ENCODE measurements at places on chromosomes 7 and 10.

DNA sequence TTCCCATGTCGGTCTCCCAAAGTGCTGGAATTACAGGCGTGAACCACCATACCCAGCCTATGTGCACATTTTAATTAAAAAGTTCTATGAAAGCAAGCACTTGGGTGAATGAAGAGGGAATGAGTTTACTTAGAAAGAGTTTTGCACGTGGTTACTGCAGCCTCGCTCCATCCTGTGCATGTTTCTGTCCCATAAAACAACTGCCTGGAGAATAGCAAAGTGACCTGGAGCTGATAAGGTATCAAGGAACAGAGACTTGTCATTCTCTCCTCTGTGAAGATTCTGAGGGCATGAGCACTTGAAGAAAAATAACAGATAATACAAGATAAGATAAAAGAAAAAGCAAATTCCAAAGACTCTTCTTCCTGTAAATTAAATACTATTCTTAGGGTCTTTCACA is 112.2 kb upstream of the JCAD start:
- DNase-seq, result no peak

DNA sequence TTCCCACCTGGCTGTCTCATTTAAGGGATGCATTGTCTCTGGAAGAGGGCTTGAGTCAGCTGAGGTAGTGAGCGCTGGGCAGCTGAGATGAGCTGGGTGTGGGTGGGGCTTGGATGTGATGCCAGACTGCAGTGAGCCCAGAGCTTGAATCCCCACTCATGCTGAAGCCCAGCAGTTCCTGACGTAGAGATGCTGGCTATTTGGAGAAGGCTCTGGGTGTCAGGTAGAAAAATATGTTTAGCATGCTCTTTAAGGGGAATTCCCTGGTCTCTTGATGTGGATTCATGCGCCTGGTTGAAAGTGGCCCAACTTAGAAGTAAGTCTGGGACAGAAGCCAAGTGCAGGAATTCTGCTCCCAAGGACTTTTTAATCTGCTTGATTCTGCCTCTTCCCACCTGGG is 241.5 kb upstream of the IGFBP3 start:
- no peak for DNase-seq

DNA sequence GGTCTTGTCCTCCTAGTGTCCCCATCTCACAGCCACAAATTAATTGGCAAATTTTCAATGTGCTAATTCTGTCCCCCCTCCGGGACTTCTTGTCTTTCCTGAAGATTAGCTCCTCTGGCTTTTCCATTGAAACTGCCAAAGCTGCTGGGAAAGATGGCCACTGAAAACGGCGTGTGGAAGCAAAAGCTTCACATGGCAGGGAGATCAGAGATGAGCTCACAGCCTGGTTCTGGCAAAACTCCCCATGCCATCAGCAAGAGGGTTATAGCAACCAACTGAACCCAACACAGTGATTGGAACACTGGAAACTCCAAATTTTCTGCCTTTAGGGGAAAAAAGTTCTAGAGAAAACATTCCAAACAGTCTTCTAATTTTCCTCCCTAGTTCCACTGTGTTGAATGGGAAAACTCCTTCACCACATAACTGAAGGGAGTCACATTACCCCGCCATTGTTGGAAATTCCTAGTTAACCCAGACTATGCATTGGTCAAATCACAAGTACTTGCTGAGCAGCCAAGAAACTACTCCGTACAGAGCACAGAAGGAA is 37.0 kb downstream of the NRAP start:
- DNase-seq, result no peak

GRCh38 chr7:52825611-52826010 is 209.8 kb upstream of the POM121L12 start:
- DNase-seq, result no peak

DNA sequence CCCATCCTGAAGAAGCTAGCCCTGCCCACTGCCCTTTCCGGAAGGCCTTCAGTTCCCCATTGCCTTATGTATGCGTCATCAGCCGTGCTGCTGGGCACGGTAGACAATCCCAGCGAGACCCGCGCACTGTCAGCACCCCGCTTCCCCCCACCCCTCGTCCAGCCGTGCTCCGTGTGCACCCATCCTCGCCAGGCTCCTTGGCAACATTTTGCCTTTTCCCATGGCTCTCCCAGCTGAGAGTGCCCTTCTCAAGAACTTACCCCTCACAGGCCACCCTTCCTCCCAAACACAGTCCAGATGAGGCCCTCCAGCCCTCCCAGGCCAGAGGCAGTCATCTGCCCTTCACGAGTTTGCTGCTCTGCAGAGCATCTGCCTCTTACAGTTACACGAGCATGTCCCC is 633.8 kb upstream of the FOXK1 start:
- DNase-seq, result no peak

- DNase-seq, result no peak
Observed at GRCh38 chr10:111435871-111436270, 359.0 kb downstream of the ADRA2A start.

- no peak for DNase-seq
Observed at GRCh38 chr7:157944734-157945291, 608.0 kb downstream of the DNAJB6 start.

GRCh38 chr7:117071551-117071950 is 118.2 kb downstream of the ST7 start:
- DNase-seq, result no peak

DNA sequence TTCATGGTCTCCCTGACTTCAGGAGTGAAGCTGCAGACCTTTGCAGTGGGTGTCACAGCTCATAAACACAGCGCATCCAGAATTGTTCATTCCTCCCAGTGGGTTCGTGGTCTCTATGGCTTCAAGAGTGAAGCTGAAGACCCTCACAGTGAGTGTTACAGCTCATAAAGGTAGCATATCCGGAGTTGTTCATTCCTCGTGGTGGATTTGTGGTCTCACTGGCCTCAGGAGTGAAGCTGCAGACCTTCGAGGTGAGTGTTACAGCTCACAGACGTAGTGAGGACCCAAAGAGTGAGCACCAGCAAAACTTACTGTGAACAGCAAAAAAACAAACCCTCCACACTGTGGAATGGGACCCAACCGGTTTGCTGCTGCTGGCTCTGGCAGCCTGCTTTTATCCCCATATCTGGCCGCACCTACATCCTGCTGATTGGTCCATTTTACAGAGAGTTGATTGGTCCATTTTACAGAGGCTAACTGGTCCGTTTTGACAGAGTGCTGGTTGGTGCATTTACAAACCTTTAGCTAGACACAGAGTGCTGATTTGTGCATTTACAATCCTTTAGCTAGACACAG is 308.8 kb downstream of the PTPRN2 start:
- no peak for DNase-seq

All from activated T-cell treated with anti-CD3 and anti-CD28 coated beads, Interleukin-2, amount 50 U/mL, for 24 hours (primary cell).